ENCODE measurements at places on chromosomes 11 and 22.
A peak's percentile ranks its signal among the peaks of the same experiment; 100 is the strongest.

- peak; percentile 9 for DNase-seq
These were observed 12.6 kb downstream of the ARHGAP8 start for GRCh38 chr22:44764974-44765373.

DNA sequence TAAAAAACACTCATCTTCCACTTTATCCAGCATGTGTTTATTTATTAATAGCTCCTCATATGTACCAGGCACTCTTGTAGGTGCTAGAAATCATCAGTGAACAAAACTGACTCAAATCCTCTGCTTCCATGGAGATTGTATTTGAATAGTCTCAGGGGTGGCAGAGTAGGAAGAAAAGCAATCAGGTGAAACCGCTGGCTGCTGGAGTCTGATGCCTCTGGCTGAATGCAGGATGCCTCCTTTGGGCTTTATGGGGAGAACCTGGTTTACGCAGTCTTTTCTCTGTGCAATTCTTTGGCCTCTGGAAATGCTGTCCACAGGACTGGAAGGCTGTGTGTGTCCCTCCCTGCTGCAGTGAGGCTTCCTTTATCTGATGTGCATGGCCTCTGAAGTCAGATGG is 12.8 kb upstream of the OSBP2 start:
- no peak for DNase-seq

DNA sequence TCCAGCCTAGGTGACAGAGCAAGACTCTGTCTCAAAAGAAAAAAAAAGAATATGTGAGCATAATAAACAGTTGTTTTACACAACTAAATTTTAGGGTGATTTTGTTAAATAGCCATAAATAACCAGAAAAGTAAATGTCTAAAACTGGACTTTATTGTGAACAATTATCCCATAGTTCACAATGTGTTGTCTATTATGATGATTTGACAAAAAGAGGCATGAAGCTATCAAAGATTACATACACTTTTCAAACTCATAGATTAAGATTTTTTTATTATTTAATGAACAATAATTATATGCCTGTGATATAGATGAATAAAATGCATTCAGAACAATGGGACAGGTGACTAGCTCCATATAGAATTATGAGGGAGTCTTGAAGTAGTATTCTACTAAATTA is 27.0 kb upstream of the MTMR2 start:
- DNase-seq = no peak

GRCh38 chr11:62295504-62295903 is 3.4 kb downstream of the SCGB1D4 start:
- DNase-seq = no peak

- no peak for DNase-seq
These were observed 23.4 kb upstream of the HTR3A start for GRCh38 chr11:113951537-113951936.
